Inflammatory macrophage treated with lipopolysaccharide for 1 hour (primary cell): ENCODE measurements at places on chromosomes 1 and 21.

DNA sequence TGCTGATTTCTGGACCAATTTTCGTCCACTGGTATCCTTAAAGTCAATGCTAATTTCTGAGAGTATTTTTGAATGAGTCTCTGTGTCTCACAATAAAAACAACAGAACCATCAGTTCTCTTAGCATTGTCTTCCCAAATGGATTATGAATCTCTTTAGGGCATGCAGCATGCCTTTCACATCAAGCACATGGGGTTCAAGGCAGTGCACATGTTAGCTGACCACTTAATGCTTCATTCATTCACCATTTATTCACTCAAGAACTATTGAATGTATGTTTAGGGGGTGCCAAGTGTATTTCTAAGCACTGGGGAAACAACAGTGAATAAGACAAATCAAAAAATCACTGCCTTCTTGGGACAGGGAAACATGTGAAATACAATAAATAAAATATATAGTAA is 126.7 kb upstream of the SLC44A3 start:
- no peak for DNase-seq

- no peak for DNase-seq
Measured at GRCh38 chr1:178772952-178773351, 47.9 kb downstream of the RALGPS2 start.

DNA sequence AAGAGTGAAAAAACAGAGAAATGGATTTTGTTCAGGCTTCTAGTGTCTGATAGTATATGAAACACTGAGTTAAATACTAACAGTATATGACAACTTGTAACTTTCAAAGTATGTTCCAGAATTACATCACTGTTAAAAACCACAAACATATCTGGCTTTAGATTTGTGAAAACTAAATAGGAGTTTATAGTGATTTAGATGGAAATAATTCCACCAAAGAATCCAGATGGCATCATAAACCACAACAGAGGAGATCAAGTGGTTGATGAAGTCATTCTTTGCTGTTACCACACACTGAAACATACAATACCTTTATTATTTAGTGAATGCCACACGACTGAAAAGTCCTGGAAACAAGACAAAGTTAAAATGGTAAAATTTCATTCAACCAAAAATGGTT is 37.2 kb downstream of the ALG14 start:
- no peak for DNase-seq

DNA sequence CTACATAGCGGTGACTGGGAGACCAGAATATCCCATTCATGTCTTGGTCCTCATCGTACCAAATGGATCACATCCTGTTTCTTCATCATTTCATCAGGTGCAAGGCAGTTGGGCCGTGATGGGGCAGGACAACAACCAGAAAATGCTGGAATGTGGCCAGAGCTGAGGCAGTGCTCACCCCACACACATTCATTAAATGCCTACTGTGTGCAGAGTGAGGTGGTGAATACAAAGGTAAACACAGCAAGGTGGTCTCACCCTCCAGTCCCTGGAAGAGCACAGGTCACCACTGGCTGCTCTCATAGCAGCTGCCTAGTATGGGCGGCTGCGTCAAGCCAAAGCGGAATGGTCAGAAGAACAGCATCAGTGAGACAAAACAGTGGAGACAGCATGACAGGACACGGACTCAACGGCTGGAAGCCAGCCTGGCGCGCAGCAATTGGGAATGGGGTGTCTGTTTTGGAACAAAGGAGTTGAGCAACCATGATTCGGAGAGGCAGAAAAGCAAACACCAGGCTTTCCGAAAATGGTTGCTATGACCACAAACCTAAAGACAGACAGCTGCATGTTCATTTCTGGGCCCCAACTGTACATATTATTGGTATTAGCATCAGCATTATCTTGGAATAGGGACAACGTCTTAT is 5.6 kb upstream of the ADAMTSL4 start:
- DNase-seq, result no peak

- DNase-seq, result no peak
Measured at GRCh38 chr1:54160351-54160750, 7.6 kb upstream of the CDCP2 start.

DNA sequence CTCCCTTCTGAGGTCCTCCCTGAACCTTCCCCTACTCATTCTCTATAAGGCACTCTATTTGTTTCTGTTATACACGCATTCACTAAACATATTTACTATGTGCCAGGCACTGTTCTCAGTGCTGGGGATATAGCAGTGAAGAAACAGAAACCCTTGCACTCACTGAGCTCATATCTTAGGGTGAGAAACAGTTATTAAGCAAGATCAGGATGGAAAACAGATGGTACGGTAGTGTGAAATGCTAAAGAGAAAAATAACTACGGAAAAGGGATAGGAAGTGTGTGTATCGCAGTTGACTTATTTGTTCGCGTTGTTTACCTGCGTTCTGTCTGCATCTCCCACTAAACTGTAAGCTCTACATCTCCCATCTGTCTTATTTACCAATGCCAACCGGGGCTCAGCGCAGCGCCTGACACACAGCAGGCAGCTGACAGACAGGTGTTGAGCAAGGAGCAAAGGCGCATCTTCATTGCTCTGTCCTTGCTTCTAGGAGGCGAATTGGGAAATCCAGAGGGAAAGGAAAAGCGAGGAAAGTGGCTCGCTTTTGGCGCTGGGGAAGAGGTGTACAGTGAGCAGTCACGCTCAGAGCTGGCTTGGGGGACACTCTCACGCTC is 572 bp downstream of the CYB5RL start:
- peak; percentile 3 for DNase-seq

GRCh38 chr1:206772243-206772937 is at the start of gene IL10:
TSS of gene IL10 (minus strand) at chr1:206772494. CDS start at chr1:206772435, 59 bp downstream.
- DNase-seq, result no peak

DNA sequence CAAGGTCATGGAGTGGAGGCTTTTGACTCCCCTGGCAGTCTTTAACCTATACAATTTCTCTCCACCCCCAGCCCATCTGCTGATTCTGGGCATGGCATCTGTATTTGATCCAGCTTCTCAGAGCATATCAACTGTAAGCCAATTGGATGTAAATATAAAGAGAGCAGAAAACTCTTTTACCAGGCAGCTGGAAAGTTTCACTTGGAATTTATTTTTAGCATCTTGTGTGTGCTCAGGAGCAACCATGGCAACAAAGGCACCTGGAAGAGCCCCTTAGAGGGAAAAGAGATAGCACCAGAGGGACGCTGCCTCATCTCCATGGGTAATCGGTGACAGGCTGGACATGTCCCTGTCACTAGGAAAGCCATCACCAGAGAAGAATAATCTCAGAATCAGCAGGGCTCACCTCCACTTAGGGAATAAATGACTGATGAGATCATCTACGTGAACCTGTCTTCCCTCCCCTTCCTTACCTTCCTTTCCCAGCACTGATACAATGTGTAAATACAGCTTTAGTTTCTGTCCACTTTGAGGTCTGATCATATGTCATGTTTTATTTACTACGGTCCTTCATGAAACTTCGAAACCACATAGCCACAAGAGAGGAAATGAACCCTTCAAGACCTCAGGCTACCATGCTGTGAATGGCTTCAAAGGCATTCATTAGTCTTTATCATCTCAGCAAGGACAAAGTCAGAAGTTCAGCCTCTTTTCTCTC is 25.3 kb upstream of the SIPA1L2 start:
- DNase-seq, result peak; percentile 15

DNA sequence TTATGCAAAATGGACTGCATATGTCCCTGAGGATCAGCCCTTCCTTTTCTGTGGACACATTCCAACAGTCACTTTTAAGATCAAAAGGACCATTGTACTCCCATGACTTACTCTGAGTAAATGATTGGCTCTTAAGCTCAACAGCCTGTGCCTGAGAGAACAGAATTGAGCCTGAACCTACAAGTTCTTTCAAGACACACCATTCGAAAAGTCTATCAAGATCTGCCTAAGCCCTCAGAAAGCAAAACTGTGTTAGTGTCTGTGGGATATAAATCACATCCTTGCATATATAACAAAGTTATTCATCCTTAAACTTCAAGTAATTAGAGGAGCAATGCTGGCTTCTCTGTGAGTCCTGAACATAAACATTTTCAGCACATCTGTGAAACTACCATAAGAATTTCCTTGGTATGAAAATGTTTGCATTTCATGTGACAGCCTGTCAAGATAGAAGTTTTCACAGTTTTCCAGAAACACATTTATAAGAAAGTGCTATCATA is 41.6 kb downstream of the PCNX2 start:
- no peak for DNase-seq

DNA sequence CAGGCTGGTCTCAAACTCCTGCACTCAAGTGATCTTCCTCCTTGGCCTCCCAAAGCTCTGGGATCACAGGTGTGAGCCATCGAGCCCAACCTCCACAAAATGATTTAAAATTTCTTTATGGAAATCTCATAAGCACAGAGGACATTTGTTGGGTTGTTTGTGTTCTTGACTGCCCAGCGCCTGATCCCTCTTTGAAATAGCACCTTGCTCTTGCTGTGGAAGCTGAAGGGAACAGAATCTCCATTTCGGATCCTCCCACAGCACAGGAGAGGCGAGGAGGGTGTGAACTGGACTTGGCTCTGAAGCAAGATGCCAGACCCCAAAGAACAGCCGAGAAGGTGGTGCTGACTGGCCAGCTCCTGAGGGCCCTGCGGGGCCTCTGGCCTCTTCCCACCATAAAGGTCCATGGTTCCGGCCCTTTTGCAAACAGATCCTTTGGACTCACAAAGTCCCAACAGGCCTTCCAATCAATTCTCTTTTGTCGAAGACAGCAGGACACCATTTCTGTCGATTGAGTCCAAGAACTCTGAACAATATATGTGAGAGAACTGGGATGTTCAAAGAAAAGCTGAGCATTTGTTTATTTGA is 45.6 kb upstream of the COA6 start:
- DNase-seq, result no peak

DNA sequence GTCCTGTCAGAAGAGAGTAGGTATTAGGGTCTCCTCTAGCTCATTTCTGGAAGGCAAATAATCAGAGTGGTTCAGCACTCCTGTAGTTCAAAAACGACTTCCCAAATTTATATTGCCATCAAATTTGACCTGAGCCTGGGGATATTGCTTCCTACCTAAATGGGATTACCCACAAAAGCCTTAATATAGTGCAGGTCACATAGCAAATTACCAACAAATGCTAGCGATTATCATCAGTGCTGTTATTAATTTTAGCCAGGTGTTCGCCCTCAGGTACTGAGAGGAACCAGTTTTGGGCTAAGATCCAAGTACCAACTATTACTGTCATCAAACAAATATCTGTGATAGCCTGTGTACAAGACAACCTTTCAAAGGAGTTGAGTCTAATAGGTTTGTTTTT is 661.8 kb upstream of the PTBP2 start:
- no peak for DNase-seq

DNA sequence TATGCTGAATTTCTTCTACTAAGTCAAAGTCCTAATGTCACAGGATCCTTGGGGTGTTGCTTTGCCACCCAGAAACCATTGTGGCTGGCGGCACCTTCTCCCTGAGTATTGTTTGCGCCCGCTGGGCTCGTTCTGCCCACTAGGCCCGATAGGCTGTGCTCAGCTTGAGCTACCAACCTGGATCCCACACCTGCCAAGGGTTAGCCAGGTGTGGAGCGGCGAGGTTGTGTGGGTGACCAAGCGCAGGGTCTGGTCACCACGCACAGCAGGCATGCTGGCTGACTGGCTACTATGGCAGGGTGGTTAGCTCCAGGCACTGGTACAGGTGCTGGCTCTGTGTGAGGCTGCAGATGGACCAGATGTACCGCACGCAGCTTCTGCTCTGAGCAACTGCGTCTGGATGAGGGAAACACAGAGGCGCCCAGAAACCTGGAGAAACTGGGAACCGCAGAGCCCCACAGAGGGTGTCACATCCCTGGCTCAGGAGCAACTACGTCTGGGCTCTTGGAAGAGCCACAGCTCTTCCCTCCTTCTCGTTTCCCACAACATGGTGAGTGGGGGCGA is 50.3 kb upstream of the SCYL3 start:
- no peak for DNase-seq

- DNase-seq, result no peak
Measured at GRCh38 chr1:214588963-214589597, 13.9 kb upstream of the CENPF start.
